ENCODE measurements at places on chromosomes 5 and 9. TPM values are rescaled to one million over a fixed set of nuclear protein-coding genes. Genes with fewer than 3 reads are reported as not detected.

DNA sequence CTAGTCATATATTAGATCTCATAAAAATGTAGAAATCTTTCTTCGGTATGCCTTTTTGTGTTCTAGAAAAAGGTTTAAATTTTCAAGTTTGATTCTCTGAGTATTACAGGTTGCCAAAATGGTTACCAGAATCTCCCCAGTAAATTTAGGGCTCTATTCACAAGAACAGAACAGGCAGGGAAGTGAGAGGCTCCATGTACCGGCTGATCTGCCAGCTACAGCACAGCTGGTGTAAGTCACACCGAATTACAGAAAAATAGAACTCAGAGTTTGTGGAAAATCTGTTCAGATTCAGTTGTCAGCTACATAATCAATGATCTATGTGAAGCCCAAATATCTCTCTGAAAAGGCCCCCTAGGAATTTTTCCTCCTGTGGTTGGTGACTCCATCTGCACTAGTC lies 10.5 kb downstream of the FAM81B start:
- no peak overlapping the region for H3K4me3 ChIP-seq
- no peak overlapping the region for H3K27ac ChIP-seq
- H3K27me3 ChIP-seq = no peaks in the 10 kb centered on the region
- H3K4me1 ChIP-seq = no peaks in the 10 kb centered on the region
- no peak for DNase-seq
- no peaks in the 10 kb centered on the region for H3K36me3 ChIP-seq

DNA sequence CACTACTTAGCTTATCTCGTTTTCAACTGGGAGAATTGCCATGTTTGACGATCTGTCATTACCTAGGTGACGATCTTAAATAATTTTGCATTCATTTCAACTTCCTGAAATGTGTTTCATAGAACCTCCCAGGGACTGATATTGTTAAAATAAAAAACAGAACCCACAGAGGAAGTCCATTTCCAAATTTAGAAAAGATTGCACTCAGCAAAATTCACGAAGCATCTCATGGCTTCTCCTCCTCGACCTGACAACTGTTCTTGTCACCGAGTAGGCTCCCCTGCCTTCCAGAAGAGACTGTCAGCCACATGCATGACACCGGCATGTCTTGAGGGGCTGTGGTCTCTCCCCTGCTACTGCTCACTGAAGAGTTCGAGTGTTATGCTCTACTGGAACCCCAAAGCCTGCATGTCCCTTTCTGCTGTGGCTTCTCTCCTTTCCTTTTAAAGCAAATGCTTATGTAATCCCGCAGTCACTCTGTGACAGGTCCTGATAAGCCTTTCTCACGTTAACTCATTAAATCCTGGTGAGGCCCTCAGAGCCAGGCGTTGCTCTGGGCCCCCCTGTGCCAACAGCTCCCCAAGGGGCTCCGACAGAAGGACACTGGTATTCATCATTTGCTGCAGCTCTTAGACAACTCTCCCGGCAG lies 26.8 kb upstream of the ANKRD33B start:
- peaks cover 30% of the 10 kb centered on the region for H3K27me3 ChIP-seq
- H3K4me1 ChIP-seq = peaks cover 16% of the 10 kb centered on the region
- no peak overlapping the region for H3K27ac ChIP-seq
- H3K4me3 ChIP-seq = peak overlapping the region; percentile 24

- H3K4me3 ChIP-seq = peak overlapping the region; percentile 43
- H3K27ac ChIP-seq = peak overlapping the region; percentile 47
- H3K36me3 ChIP-seq = peaks cover 75% of the 10 kb centered on the region
- no peaks in the 10 kb centered on the region for H3K27me3 ChIP-seq
These were observed 50.2 kb upstream of the UBAC1 start for GRCh38 chr9:136011376-136011702.

The SLC2A8 gene
- total RNA-seq = 28.3 TPM

The CCDC192 gene
- not detected for total RNA-seq

DNA sequence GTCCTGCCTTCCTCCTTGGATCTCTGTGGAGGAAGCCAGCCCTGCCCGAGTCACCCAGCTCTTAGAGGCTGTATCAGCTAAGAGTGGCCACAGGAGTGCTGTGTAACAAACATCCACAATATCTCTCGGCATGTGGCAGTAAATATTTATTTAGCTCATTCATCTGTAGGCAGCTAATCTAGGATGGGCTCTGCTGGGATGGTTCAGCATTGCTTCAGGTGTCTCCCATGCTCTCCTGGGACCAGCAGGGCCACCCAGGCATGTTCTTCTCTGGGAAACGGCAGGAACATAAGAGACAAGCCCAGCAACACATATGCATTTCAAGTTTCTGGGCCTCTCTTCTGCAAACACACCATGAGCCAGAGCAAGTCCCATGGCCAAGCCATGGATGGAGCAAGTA lies 56.1 kb downstream of the HRH2 start:
- H3K4me3 ChIP-seq = no peak overlapping the region
- no peak for DNase-seq
- H3K27ac ChIP-seq = no peak overlapping the region
- no peaks in the 10 kb centered on the region for H3K4me1 ChIP-seq

DNA sequence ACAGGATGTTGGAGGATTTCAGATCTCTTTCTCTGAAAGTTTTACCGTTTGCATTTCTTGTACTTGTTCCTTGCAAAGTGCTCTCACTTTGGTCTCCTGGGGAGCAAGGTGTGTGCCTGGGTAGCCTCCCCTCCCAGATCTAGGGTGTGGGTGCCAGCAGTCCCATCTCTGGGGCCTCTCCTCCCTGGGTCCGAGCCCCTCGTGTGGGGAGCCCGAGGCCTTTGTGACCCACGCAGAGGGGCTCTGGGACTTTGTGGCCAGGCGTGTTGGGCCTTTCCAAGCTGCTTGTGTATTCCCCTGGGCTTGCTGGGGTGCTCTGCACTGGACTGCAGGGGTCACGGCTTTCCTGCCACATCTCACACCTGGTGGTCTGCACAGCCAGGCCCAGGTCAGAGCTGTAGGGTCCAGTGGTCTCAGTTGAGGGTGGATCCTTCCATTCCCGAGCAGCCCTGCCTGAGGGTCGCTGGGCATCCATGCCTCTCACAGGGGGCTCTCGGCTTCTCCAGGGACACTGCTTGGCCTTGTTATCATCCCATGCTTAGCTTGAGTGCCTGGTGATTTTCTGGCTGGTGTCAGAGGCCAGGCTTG lies 96.3 kb downstream of the CACNA1B start:
- no peaks in the 10 kb centered on the region for H3K36me3 ChIP-seq
- H3K4me3 ChIP-seq = no peak overlapping the region
- DNase-seq = no peak
- no peaks in the 10 kb centered on the region for H3K4me1 ChIP-seq
- no peak overlapping the region for H3K27ac ChIP-seq

The KCNN2 gene
- total RNA-seq = 0.18 TPM

GRCh38 chr9:82154573-82154972 lies 166.0 kb downstream of the SPATA31D1 start:
- no peak for DNase-seq
- H3K4me3 ChIP-seq = no peak overlapping the region
- H3K4me1 ChIP-seq = no peaks in the 10 kb centered on the region
- H3K36me3 ChIP-seq = no peaks in the 10 kb centered on the region
- no peaks in the 10 kb centered on the region for H3K27me3 ChIP-seq

The LCN15 gene
- not detected for total RNA-seq

- no peak overlapping the region for H3K27ac ChIP-seq
- H3K36me3 ChIP-seq = no peaks in the 10 kb centered on the region
- H3K4me1 ChIP-seq = peaks cover 16% of the 10 kb centered on the region
- no peak for DNase-seq
- H3K4me3 ChIP-seq = no peak overlapping the region
- peaks cover 8% of the 10 kb centered on the region for H3K27me3 ChIP-seq
These were observed 4.0 kb downstream of the FOXE1 start for GRCh38 chr9:97856857-97857605.

DNA sequence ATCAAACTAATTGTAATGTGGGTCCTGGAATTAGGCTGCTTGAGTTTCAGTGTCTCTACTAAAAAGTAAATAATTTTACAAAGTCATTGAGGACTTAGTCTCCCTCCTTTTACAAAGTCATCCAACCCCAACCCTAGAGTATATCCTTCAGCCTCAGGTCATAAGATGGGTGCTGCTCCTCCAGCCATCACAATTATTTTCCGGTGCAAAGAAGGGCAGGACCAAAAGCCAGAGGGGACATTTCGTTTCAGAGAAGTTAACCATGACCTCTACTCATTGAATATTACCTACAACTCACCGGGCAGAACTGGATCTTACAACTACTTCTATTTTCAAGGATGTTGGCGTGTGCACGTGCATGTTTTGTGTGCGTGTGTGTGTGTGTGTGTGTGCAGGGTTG lies 60.5 kb upstream of the TNFSF8 start:
- H3K4me1 ChIP-seq = no peaks in the 10 kb centered on the region
- no peaks in the 10 kb centered on the region for H3K27me3 ChIP-seq
- DNase-seq = no peak
- H3K36me3 ChIP-seq = no peaks in the 10 kb centered on the region
- H3K4me3 ChIP-seq = no peak overlapping the region
- no peak overlapping the region for H3K27ac ChIP-seq

The PRSS3 gene
- total RNA-seq = 64.0 TPM
